ENCODE measurements at places on chromosomes 1 and 21.

DNA sequence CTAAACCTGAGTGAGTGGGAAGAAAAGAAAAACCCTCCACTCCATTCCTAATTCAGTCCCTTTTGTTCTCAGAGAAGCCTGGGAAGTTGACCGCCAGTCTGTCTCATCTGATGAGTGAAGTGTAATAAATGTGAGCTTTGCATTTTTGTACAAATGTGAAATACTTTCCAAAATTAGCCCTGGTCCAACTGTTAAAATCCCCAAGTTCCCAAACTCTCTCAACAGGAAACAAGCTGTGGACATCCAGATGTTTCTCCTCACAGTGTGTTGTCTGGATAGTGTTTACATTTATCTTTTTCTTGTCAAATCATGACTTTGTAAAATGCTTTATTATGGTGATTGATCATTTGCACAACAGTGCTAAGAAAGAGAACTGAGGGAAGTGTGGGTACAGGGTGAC is 145.1 kb downstream of the TM2D1 start:
- DNase-seq = no peak

- peak; percentile 2 for DNase-seq
Observed at GRCh38 chr1:63915121-63915520, 141.3 kb downstream of the ROR1 start.

DNA sequence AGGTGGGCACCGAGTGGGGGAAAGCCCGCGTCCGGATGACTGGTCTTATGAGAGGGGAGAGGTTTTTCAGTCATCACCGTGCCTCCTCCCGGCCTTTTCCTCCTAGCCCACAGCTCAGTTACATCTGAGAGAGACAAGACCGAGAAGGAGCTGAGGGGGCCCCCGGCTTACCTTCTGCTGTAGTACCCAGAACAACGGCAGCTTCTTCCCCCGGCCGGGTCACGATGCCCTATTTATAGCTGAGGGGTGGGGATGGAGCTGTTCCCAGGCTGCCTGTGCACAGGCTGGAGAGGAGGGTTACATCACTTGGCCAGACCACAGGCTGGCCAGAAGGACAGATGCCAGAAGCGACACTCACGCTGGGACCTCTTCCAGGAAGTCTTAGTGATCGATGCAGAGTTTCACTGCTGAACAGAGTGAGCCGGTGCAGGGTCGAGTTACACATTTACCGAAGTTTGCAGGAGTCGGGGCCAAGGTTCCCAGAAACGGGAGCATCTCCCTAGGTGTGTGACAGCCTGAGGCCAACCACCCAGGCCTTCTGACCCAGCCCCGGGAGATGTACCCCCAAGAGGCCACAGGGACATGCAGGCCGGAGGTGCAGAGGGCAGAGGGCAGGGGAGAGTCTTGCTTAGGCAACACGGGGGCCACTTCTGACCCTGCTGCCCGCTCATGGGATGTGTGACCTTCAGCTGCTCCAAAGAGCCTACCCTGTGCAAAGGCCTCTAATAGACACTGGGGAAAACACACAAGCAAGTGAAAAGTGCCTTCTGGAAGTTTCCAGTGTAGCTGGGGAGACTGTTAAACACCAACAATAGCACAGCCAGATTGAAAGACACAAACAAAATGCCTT is at the start of gene AGT:
Gene AGT (minus strand): TSS at position 208 of the 850 bp plus-strand sequence. CDS start 3,299 bp downstream, outside the sequence.
- DNase-seq = no peak

- no peak for DNase-seq
Observed at GRCh38 chr1:192506741-192507155, 68.8 kb upstream of the RGS1 start.

DNA sequence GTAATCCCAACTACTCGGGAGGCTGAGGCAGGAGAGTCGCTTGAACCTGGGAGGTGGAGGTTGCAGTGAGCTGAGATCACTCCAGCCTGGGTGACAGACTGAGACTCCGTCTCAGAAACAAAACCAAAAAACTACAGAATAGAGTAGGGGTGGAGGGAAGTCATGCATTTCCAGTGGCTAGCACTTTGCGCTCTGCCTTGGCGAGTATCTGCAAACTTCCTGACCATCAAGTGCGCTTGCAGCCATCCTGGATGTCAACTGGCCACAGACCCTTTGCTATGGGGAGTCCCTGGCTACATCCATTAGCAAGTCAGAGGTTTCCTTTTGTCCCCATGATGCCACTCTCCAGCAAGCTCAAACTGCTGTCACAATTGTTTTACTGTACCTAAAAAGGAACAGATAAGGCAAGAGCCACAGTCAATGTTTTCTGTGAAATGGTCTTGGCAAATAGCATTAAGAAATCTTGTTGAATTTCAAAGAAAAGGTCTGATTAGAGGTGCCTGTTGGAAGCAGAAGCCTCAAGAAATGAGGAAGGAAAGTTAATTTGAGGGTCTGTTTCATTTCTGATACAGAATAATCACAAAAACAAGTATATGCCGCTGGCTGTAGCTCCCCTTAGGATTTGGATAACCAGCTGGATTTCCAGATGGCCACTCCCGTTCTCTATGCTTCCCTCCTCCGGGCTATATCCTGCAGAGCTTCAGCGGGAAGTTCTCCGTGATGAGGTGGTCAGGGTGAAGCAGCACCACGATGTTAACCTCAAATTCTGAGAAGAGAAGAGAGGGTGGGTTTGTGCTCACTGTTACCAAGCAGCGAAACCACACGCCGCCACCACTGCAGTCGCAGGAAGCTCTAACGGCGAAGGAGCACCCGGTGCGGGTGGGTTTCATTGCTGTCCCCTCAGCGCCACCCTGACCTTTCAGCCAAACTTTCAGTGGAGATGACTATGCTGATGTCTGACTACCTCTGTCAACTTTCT is 42.0 kb downstream of the VPS26C start:
- no peak for DNase-seq

DNA sequence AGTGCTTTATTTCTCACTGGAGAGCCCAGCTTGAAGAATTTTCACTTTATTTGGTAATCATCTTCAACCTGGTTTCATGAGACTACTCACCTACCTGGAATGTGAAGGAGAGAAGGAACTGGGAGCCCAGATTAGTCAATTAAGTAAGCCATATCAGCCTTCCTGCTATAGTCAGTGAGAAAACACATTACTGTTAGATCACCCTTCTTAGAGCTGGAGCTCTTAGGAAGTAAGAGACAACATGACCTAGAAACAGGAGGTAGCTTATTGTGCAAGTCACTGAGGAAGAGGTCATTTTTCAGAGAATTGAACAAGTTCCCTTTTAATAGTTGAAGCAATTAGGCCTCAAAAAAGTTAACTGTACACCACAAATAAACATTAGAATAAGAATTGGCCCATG is 49.2 kb upstream of the TEKT2 start:
- no peak for DNase-seq

DNA sequence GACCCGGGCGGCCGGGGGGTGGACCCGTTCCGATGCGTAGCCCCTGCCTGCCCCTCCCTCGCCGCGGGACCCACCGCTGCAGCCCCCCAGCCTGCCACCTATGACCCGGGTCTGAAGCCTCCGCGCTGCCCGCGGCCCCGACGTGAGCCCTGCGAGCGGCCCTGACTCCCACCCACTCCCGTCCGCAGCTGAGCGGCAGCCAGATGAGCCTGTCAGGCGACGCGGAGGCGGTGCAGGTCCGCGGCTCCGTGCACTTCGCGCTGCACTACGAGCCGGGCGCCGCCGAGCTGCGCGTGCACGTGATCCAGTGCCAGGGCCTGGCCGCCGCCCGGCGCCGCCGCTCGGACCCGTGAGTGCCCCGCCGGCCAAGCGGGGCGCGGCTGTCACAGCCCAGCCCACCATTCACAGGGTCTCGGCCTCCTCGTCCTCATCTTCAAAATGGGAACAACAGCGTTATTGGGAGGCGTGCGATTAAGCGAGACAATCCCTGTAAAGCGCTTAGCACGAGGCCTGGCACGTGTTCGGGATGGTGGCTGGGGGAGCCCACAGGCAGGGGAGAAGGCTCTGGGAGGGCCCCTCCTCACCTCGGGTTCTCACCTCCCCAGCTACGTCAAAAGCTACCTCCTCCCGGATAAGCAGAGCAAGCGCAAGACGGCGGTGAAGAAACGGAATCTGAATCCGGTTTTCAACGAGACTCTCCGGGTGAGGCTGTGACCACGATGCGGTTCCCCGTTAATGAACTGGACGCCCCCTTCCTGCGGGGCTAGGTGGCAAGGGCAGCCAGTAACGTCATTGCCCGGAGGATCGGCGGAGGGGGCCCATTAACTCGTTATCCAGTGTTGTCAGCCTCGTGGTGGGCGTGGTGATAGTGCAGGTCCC is 8.2 kb downstream of the SYTL1 start:
- DNase-seq = peak; percentile 72

DNA sequence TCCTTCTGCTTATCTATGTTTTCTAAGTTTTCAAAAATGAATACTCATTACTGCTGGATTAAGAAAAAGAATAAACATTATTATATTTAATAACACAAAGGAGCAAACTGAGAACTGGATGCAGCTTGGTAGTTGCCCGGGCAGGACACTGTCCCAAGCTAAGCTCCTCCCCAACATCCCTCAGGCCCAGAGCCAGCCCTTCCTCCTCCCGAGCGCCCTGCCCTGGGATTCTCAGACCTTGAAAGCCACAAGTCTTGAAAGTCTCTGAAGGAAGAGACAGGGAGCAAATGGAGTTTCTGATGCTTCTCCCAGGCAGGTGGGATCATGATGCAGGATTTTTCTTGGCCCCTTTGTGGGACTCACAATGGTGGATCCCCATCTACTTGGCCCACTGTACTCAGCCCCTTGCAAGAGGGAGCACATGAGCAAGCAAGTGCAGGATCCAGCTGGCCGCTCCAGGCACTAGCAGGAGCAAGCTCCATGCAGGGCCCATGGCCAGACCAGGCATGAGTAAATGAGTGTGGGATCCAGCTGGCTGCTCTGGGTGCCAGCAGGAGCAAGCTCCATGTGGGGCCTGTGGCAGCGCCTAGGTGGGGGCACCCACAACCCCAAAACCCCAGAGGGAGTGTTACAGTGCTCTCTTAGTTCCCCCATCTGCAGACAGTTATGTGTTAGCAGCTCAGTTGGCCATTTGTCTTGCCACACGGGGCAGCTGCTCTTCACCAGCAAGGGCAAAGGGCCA is 32.1 kb upstream of the RAB4A start:
- DNase-seq = no peak

DNA sequence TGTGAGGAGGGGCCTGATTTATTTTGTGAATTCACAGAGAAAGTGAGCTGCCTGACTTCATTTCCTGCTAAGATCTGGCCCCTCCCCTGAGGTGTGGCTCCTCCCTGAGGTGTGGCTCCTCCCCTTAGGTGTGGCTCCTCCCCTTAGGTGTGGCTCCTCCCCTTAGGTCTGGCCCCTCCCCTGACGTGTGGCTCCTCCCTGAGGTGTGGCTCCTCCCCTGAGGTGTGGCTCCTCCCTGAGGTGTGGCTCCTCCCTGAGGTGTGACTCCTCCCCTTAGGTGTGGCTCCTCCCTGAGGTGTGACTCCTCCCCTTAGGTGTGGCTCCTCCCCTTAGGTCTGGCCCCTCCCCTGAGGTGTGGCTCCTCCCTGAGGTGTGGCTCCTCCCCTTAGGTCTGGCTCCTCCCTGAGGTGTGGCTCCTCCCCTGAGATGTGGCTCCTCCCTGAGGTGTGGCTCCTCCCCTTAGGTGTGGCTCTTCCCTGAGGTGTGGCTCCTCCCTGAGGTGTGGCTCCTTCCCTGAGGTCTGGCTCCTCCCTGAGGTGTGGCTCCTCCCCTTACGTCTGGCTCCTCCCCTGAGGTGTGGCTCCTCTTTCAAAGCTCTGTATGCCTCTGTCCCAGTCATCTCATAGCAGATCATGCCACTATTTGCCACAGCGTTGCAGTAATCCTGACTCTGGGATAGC is 26.9 kb upstream of the LRRC3 start:
- DNase-seq = no peak
